ENCODE measurements at places on chromosomes 11 and 22.

DNA sequence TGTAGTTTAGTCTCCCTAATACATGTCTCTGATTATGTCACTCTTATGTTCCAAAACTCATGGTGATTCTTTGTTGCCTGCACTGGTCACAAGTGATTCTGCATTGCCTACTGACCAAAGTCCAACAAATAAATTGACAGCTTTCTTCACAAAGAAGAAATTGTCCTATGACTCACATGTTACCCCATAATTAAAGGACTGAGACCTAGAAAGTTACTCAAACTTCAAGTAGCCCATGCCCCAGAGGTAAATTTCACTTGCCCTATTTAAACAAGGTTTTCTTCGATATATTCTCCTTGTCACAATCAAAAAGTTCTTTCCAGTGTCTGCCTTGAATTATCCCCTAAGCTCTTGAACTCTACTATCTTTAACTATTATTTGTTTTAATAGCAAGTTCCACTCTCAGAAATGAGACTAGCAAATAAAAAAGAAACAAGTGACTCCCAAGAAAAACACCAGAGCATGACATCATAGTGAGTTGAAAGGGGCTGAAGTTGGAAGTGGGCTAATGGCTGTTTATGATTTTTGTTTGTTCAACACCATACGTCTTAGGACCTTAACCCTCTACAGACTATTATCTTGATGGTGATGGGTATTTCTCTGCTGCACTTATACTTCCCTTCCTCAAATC lies 94.5 kb upstream of the BLID start:
- no peak for DNase-seq

- DNase-seq: no peak
These were observed 70.8 kb downstream of the CDKN1C start for GRCh38 chr11:2814751-2815150.

GRCh38 chr11:119983240-119983732 lies 154.6 kb downstream of the TRIM29 start:
- no peak for DNase-seq

GRCh38 chr22:47409539-47410275 lies 647.3 kb downstream of the TBC1D22A start:
- peak; percentile 71 for DNase-seq

DNA sequence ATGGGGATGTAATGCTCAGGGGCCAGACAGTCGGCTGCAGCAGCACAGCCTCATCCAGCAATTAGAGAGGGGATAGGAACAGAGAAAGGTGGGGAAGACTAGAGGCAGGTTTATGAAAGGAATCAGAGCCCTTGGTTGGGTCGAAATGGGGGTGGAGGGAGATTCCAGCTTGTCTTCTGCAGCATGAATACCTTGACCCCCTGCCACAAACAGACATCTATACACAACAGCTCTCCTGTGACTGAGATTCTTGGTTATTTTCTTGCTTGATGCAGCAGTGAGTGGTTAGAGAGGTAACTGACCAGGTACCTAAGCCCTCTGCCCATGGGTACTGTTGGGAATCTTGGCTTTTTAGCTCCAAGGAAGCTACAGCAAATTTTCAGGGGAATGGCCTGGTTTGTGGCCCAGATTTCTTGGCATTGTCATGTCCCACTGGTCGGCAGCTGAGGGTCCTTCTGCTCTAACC lies at the start of gene TRIM49D1:
Gene TRIM49D1 (minus strand): TSS at position 51 of the 466 bp plus-strand sequence. CDS start 4,535 bp downstream, outside the sequence.
- DNase-seq: peak; percentile 30

DNA sequence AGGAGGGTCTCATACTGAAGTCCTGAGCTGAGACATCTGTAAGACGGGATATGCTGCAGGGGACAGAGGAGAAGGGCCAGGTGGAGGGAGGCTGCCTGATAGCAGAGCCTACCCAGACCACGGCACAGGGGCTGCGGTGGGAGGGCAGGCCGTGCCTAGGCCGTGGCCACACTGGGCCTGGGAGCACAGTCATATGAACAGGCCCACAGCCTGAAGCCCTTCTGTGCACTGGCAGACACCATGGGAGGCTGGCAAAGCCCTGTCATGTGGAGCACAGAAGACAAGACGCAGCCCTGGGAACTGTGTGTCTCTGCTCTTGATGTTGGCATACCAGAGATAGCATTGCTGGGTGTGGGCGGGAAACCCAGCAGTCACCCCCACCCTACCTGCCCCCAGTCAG lies 3.3 kb downstream of the SPATA19 start:
- peak; percentile 76 for DNase-seq

DNA sequence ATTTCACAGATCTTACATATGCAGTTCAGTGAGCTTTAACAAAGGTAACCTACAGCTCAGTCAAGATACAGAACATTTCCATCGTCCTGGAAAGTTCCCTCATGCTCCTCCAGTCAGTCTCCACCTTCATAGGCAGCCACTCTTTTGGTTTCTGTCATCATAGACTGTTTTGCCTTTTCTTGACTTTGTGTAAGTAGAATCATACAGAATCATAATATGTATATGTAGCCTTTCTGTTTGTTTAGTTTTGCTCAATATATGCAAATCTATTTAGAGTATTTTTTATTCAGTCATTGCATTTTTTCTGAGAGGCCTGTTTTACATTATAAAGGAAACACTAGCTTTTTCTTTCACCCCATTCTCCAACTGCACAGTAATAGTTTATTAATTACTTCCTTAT lies 15.0 kb upstream of the DNAJB7 start:
- DNase-seq: no peak

DNA sequence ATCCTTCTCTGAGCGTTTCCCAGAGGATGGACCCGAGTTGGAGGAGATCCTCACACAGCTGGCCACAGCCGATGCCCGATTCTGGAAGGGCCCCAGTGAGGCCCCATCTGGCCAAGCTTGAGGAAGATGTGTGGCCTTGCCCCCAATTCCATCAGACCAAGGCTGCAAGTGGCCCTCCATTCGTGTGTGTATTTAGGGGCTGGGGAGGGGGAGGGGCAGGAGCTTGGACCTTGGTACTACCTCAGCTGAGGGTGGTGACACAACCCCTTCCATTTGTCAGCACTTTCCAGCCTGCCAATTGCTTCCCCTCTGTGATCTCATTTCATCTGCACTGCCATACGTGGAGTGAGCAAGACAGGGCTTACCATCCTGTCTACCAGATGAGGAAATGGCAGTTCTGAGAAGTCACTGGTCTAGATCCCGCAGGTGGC lies 1.3 kb upstream of the BBS1 start:
- DNase-seq: no peak

GRCh38 chr11:44716256-44716655 lies 10.5 kb upstream of the TSPAN18 start:
- no peak for DNase-seq

GRCh38 chr11:69402251-69402887 lies 79.1 kb upstream of the LINC01488 start:
- DNase-seq: no peak

DNA sequence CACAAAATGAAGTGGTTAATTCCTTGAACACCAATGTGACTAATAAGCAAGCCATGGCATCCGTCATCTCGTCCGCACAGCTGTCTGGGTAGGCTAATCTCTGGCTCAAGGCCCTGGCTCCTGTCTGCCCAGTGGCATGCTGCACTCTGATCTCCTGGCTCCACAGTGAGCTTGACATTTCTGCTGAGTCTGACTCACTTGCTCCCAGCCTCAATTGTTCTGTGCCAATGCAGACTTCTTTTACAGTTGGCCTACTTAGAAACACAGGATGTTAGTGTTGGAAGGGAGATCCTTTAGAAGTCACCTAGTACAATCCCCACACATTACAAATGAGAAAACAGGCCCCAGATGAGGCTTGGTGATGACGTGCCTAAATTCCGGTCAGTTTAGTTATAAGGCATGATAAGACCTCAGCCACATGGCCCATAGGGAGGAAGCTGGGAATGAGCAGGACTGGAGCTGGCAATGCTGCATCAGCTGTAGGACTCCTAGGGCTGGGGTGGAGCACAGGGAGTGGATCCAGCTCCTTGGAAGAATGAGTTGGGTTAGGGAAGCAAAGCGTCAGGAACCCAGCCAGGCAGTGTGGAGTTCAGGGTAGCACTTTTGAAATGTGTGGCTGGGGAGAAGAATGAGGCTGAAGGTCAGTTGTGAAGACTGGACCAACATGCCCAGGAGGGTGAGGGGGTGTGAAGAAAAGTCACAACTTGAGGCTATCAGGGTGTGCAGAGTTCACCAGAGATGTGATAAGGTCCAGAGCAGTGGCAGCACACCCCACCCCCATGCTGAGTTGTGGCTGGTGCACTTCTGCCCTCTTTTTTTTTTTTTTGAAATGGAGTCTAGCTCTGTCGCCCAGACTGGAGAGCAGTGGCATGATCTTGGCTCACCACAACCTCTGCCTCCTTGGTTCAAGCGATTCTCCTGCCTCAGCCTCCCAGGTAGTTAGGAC lies 70.2 kb upstream of the EED start:
- peak; percentile 85 for DNase-seq

- no peak for DNase-seq
These were observed 247.1 kb downstream of the TBC1D22A start for GRCh38 chr22:47009304-47010101.

GRCh38 chr11:31806186-31806927 lies 4.8 kb downstream of the PAX6 start:
- no peak for DNase-seq

GRCh38 chr11:69947059-69947792 lies 128.0 kb upstream of the FGF3 start:
- no peak for DNase-seq

- no peak for DNase-seq
These were observed 11.2 kb downstream of the WNT11 start for GRCh38 chr11:76194872-76195668.

DNA sequence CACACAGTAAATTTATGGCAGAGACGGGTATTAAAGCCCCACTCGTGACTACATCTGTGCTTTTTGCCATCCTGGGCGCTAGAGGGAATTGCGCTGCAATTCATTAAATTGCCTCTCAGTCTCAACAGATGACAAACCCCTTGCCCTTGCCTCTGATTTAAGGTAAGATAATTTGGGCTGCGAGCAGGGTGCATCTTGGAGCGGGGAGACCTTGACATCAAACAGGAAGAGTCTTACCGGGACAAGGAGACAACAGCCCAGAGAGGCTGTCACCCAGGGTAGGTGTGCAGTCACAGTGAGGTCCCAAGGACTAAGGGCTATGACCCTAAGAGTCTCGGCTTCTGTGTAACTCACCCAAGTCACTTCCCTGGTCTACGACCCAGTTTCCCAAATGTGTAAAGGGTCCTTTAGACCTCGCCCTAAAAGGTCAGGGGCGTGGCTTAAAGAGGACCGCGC lies 449 bp upstream of the TOM1 start:
- no peak for DNase-seq

- no peak for DNase-seq
These were observed 36.9 kb downstream of the LINC01488 start for GRCh38 chr11:69518081-69518950.

DNA sequence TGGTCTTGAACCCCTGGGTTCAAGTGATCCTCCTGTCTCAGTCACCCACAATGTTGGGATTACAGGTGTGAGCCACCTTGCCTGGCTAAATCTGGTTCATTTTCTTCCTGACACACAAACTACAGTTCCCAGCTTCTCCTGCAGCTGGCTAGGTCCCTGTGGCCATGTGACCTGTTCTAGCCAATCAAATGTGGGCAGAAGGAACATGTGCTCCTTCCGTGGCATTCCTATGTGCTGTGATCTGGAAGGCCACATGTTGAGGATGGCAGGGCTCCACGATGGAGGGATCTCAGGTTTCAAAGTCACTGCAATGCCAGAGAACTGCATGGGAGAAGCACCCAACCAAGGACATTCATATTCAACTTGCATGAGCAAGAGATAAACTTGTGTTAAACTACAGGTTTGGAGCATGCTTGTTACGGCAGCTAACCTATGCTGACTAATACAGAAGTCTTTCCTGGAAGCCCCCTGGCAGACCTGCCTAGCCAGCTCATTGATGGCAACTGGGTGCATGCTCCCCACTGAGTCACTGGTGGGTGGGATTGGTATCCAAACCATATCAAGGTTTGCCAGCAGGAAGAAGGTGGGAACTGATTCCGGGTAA lies 86.0 kb downstream of the RPS6KA4 start:
- no peak for DNase-seq

- no peak for DNase-seq
These were observed 25.9 kb downstream of the APOBEC3H start for GRCh38 chr22:39122772-39123470.

- DNase-seq: no peak
These were observed 2.1 kb upstream of the SLC35F2 start for GRCh38 chr11:107860688-107861087.

DNA sequence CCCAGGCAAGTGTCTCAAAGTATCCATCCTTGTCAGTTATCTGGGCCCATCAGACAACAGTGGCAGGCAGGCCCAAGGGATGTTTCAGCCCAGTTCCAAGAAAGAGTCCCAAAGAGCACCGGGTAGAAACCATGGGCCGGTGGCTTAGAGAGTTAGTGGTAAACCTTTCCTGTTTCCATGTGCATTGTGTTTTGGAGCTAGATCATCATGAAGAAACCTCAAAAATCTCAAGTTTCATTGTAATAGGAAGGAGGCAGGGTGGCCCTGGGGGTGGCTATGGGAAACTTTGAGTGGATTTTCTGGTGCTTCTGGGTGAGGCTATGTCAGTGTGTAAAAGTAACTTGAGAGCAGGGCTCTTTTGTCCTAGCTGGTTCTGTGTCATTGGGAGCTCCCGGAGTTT lies 68.1 kb downstream of the UBASH3B start:
- DNase-seq: no peak

- no peak for DNase-seq
These were observed 53.8 kb downstream of the COPB1 start for GRCh38 chr11:14445542-14446530.

GRCh38 chr11:83449338-83449913 lies 163.3 kb upstream of the CCDC90B start:
- DNase-seq: no peak

DNA sequence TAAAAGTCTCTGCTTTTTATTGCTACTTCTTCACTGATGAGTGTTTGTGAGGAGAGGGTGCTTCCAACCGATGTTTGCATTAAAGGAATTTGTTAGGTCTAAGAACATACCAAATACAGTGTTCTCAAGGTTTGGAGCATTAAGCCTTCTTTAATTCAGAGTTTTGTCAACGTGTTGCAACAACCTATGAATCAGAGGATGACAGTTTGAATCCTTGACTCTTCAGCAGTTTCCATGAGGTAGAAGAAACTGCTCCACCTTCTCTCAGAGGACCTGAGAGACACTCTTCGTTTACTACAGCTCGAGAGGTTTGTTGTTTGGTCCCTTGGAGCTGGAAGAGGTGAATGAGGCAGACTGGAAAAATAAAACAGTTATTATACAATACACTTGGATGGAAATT lies 55.7 kb downstream of the NCAM1 start:
- no peak for DNase-seq

DNA sequence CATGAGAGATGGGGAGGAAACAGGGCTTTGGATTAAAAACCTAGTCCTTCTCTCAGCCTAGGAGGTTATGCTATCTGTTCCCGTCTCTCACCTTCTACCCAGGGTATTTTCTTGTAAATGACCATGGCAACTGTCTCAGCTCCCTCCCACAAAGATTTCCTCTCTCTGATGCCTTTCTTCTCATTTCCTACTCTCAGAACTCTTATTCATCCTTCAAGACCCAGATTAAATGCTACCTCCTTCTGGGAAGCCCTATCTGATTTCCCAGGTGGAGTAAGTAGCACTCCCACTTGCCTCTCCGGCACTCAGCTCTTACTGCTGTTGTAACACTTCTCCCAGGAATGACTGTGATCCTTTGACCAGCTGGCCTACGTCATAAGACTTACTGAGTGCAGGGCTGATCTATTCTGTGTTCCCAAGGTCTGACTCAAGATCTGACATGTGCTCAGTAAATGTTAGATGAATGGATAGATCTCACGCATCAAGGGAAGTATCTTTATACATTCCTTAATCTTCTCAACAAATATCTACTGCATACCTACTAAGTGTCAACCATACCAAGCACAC lies 175.0 kb downstream of the TENM4 start:
- no peak for DNase-seq

- no peak for DNase-seq
These were observed 8.0 kb downstream of the MPZL3 start for GRCh38 chr11:118243993-118244762.

- no peak for DNase-seq
These were observed 48.6 kb upstream of the TMEM45B start for GRCh38 chr11:129766898-129767604.
